Activated CD8-positive, alpha-beta memory T cell treated with anti-CD3 and anti-CD28 coated beads, Interleukin-2, amount 10 ng/mL, durations not matched to agents 7 days and 5 days (primary cell): ENCODE measurements at places on chromosomes 5 and 9.
A peak's percentile ranks its signal among the peaks of the same experiment; 100 is the strongest.

GRCh38 chr9:40927851-40928802 is 200.4 kb downstream of the FOXD4L6 start:
- H3K4me1 ChIP-seq, result no peaks in the 10 kb centered on the region
- H3K27ac ChIP-seq, result no peak overlapping the region
- DNase-seq, result no peak
- no peaks in the 10 kb centered on the region for H3K27me3 ChIP-seq
- H3K4me3 ChIP-seq, result no peak overlapping the region
- H3K36me3 ChIP-seq, result no peaks in the 10 kb centered on the region

- peaks cover 47% of the 10 kb centered on the region for H3K4me1 ChIP-seq
- no peak overlapping the region for H3K4me3 ChIP-seq
- no peak for DNase-seq
These were observed 159.2 kb downstream of the SNX18 start for GRCh38 chr5:54676481-54677340.

DNA sequence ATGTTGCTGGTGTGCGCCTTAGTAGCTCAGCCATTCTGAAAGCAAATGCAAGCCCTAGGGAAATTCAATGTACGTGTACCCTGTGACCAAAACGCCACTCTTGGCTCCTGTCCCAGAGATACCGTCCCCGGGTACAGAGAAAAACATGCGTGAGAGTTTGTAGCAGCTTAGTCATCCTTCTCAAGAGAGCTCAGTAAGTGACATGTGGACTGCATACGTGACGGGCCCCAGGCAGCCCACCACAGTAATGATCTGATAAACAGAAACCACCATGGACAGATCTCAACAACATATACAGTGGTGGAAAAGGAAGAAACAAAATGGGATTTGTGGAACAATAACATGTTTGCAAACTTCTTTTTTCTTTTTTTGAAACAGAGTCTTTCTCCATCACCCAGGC is 45.1 kb downstream of the S1PR3 start:
- no peaks in the 10 kb centered on the region for H3K4me1 ChIP-seq
- peaks cover 15% of the 10 kb centered on the region for H3K27me3 ChIP-seq
- H3K4me3 ChIP-seq, result no peak overlapping the region
- no peak for DNase-seq
- H3K36me3 ChIP-seq, result no peaks in the 10 kb centered on the region
- H3K27ac ChIP-seq, result no peak overlapping the region

DNA sequence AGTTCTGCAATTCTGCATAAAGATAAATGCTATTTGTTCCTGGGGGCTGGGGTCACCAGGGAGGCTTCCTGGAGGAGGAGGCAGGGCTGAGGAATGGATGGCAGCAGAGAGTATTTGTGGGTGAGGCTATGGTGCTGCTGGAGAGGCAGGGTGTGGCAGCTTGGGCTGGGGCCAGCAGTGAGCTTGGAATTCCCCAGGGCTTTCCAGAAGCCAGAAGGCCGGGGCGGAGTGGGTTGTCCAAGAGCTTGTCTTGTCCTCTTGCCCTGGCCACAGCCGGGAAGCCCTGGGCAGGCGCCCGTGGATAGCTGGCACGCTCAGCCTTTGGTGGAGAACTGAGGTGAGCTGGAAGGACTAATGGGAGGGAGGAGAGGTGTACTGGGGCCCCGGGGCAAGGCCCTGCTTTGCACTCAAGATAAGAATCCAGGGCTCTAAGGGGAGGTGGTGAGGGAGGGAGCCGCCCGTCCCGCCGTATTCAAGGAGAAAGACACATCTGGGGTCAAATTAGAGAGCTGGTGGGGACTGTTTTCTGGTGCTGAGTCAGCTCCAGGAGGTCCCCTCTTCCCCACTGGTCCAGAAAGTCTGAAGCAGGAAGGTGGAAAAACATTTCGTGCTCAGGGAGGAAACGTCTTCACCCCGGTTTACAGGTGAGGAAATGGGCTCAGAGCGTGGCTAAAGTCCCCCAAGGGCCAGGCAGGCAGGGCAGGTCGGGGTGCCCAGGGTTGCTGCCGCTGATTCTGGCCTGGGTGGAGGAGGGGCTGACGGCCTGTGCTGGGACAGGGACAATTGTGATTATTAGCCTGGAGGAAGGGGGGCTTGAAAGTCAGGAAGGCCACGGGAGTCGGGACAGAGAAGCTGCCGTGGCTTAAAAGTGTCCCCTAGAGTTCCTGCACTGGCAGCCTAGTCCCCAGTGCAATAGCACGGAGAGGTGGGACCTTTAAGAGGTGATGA is 26.9 kb upstream of the CNOT6 start:
- no peak overlapping the region for H3K27ac ChIP-seq
- no peak overlapping the region for H3K4me3 ChIP-seq
- H3K27me3 ChIP-seq, result peaks cover 14% of the 10 kb centered on the region
- no peaks in the 10 kb centered on the region for H3K36me3 ChIP-seq

GRCh38 chr9:123108976-123109375 is 75.5 kb downstream of the GPR21 start:
- H3K4me3 ChIP-seq, result no peak overlapping the region
- DNase-seq, result no peak
- H3K4me1 ChIP-seq, result peaks cover 12% of the 10 kb centered on the region
- H3K27me3 ChIP-seq, result no peaks in the 10 kb centered on the region
- no peak overlapping the region for H3K27ac ChIP-seq

GRCh38 chr5:73672132-73672531 is 46.1 kb downstream of the ARHGEF28 start:
- no peaks in the 10 kb centered on the region for H3K36me3 ChIP-seq
- no peak overlapping the region for H3K4me3 ChIP-seq
- peaks cover 19% of the 10 kb centered on the region for H3K27me3 ChIP-seq
- H3K4me1 ChIP-seq, result no peaks in the 10 kb centered on the region
- no peak overlapping the region for H3K27ac ChIP-seq

DNA sequence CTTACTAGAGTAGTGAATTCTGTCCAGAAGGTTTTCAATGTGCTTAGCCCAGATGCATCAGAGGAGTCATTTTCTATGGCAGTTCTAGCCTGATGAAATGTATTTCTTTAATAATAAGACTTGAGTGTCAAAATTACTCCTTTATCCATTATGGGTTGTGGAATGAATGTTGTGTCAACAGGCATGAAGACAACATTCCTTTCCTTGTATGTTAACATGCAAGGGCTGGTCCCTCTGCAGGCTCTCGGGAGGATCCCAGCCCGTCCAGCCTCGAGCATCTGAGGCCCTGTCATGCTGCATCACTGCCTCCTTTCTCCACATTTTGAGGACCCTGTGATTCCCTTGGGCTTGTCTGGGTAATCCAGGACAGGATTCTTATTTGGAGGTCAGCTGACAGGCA is 42.9 kb upstream of the FAM120AOS start:
- peak overlapping the region; percentile 44 for H3K27ac ChIP-seq
- peaks cover 50% of the 10 kb centered on the region for H3K36me3 ChIP-seq
- H3K27me3 ChIP-seq, result no peaks in the 10 kb centered on the region
- H3K4me3 ChIP-seq, result no peak overlapping the region

DNA sequence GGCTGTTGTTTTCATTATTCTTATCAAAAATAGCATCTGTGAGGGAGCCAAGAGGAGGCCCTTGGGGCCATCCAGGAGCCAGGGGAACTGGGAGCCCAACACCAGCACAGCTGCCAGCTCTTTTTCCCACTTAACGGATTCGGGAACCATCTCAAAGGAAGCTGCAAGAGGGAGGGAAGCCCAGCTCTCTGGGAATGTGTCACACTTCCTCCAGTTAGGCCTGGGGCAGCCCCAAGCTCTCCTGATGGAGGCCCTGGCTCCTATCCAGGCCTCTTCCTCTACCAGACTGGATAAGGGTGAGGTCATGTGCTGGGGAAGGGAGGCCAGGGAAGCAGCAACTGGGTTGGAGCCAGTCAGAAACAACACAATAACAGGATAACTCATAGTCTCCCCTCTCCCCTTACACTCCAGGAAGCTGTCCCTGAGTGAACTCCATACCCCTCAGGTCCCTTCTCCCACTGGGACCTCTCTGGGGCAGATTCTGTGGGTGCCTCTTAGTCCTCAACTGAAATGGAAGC is 12.7 kb downstream of the CSF2 start:
- no peaks in the 10 kb centered on the region for H3K27me3 ChIP-seq
- DNase-seq, result no peak
- peaks cover 53% of the 10 kb centered on the region for H3K4me1 ChIP-seq
- peaks cover 2% of the 10 kb centered on the region for H3K36me3 ChIP-seq
- no peak overlapping the region for H3K4me3 ChIP-seq
- no peak overlapping the region for H3K27ac ChIP-seq

DNA sequence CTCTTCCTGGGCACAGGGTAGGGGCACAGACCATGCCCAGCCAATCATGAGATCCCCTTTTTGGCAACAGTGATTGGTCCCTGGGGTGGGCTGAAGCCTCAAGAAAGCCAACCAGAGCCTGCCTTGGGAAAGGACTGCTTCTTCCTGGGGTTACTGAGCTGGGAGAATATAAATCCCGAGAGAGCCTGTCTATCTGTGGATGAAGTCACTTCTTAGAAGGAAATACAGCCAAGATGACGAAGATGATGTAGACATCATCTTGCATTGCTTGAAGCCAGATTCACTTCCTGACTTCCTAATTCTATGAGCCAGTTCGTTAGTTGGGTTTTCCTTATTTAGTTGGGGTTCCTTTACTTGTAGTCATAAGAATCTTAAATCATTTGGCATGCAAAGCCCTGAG is 50.1 kb upstream of the PWWP2A start:
- no peak overlapping the region for H3K4me3 ChIP-seq
- no peak for DNase-seq
- peaks cover 4% of the 10 kb centered on the region for H3K4me1 ChIP-seq
- peaks cover 24% of the 10 kb centered on the region for H3K27me3 ChIP-seq
- H3K36me3 ChIP-seq, result no peaks in the 10 kb centered on the region

DNA sequence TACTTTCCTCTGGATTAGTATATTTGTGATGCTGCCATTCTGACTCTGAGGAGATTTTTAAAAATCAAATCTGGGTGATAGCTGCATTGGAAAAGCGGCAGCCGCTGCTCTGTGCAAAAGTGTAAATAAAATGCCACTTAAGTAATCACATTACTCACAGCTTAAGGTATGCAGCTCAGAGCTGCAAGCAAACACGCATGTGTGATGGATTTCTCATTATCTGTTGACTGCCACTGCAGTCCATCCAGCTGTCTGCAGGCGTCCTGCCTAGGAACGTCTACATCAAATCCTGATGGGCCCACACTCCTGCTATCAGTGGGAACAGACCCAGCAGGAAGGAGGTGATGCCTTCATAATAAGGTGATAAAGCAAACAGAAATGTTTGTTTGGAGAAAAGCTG is 216.9 kb downstream of the SPOCK1 start:
- no peaks in the 10 kb centered on the region for H3K36me3 ChIP-seq
- no peaks in the 10 kb centered on the region for H3K4me1 ChIP-seq
- no peak overlapping the region for H3K27ac ChIP-seq
- H3K27me3 ChIP-seq, result peaks cover 1% of the 10 kb centered on the region
- no peak overlapping the region for H3K4me3 ChIP-seq
- DNase-seq, result no peak

DNA sequence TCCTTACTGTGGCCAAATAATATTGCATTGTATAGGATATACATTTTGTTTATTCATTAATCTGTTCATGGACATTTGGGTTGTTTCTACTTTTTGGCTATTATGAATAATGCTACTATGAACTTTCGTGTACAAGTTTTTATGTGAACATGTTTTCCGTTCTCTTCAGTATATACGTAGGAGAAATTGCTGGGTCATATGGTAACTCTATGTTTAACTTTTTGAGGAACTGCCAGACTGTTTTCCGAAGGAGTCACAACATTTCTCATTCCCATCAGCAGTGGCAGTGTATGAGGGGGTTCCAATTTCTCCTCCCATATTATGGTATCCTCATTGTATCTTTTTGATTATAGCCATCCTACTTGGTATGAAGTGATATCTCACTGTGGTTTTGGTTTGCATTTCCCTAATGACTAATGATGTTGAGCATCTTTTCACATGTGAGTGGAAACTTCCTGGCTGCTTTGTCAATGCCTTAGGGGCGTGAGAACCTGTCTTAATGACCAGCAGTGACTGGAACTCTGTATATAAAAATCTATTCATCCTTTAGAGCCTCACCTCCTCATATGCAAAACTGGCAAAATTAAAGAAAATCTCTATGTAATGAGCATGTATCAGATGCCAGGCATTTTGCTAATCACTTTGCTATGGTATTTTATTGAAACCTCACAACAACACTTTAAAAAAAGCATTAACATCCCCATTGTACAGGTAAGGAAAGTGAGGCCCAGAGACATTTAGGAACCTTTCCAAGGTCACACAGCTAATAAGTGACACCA is 47.8 kb upstream of the TGFBR1 start:
- H3K4me1 ChIP-seq, result peaks cover 79% of the 10 kb centered on the region
- peak; percentile 66 for DNase-seq
- peaks cover 25% of the 10 kb centered on the region for H3K36me3 ChIP-seq
- no peaks in the 10 kb centered on the region for H3K27me3 ChIP-seq
- H3K4me3 ChIP-seq, result peak overlapping the region; percentile 73

- no peak overlapping the region for H3K27ac ChIP-seq
- no peak for DNase-seq
- H3K27me3 ChIP-seq, result no peaks in the 10 kb centered on the region
- no peaks in the 10 kb centered on the region for H3K36me3 ChIP-seq
- peaks cover 44% of the 10 kb centered on the region for H3K4me1 ChIP-seq
These were observed 43.4 kb upstream of the TMC1 start for GRCh38 chr9:72477930-72478518.

DNA sequence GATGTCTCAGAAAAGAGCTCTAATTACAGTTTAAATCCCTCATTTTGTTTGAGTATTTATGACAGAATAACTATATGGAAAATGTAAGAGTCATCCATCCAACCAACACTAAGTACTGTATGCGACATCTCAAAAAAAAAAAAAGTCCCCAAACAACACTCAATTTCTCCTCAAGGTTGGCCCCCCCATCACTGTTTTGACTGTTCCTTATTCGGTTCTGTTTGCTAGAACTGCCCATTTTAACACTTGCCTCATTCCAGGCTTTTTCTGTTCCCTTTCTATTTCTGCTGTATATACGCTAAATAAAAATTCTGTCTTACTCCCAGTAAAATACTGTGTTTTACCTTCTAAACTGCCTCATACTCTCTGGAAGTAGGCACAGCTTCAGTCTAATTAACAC is 25.2 kb downstream of the GLDC start:
- no peaks in the 10 kb centered on the region for H3K4me1 ChIP-seq
- H3K27me3 ChIP-seq, result peaks cover 15% of the 10 kb centered on the region
- no peak overlapping the region for H3K27ac ChIP-seq
- H3K4me3 ChIP-seq, result no peak overlapping the region
- DNase-seq, result no peak

- H3K4me3 ChIP-seq, result no peak overlapping the region
- DNase-seq, result no peak
- H3K4me1 ChIP-seq, result no peaks in the 10 kb centered on the region
- H3K36me3 ChIP-seq, result no peaks in the 10 kb centered on the region
- H3K27ac ChIP-seq, result no peak overlapping the region
These were observed 21.1 kb upstream of the CPLX2 start for GRCh38 chr5:175850119-175850845.

- no peak overlapping the region for H3K4me3 ChIP-seq
- peaks cover 18% of the 10 kb centered on the region for H3K27me3 ChIP-seq
- peaks cover 2% of the 10 kb centered on the region for H3K4me1 ChIP-seq
- H3K27ac ChIP-seq, result no peak overlapping the region
These were observed 363.4 kb downstream of the RAB3C start for GRCh38 chr5:58946230-58946629.

GRCh38 chr5:132812123-132812765 is 858 bp upstream of the SOWAHA start:
- H3K4me3 ChIP-seq, result peak overlapping the region; percentile 64
- no peak for DNase-seq
- H3K27me3 ChIP-seq, result peaks cover 55% of the 10 kb centered on the region
- H3K36me3 ChIP-seq, result peaks cover 1% of the 10 kb centered on the region
- no peak overlapping the region for H3K27ac ChIP-seq
- peaks cover 12% of the 10 kb centered on the region for H3K4me1 ChIP-seq
